ENCODE measurements at places on chromosomes 3 and 15. TPM values are rescaled to one million over a fixed set of nuclear protein-coding genes. Genes with fewer than 3 reads are reported as not detected.

The DYNLT2B gene
- total RNA-seq, result 9.2 TPM

The ATG3 gene
- total RNA-seq, result 109 TPM

The FAM227B gene
- total RNA-seq, result 1.6 TPM

The P2RY14 gene
- total RNA-seq, result not detected

The FOXB1 gene
- total RNA-seq, result not detected

The POTEB gene
- not detected for total RNA-seq

The C3orf22 gene
- not detected for total RNA-seq

The C3orf85 gene
- not detected for total RNA-seq

The STAC gene
- 7.3 TPM for total RNA-seq

The ARHGAP31 gene
- 3.8 TPM for total RNA-seq

The GPR149 gene
- not detected for total RNA-seq

The FBXW12 gene
- not detected for total RNA-seq

The MASP1 gene
- total RNA-seq, result not detected

The B3GALNT1 gene
- not detected for total RNA-seq

The CPLX3 gene
- 0.08 TPM for total RNA-seq

The STAB1 gene
- not detected for total RNA-seq

The AGBL1 gene
- total RNA-seq, result not detected

The SCG5 gene
- 13.6 TPM for total RNA-seq

The SPINT1 gene
- total RNA-seq, result 1.6 TPM

The CHRNA5 gene
- total RNA-seq, result 8.1 TPM

The GNAT1 gene
- total RNA-seq, result not detected

The P2RY13 gene
- total RNA-seq, result not detected

The CHRM5 gene
- not detected for total RNA-seq

The NUSAP1 gene
- total RNA-seq, result 131 TPM

The TF gene
- total RNA-seq, result 0.74 TPM

The CYP1A1 gene
- total RNA-seq, result 3.5 TPM

The RSRC1 gene
- total RNA-seq, result 63.8 TPM

The GABRR3 gene
- not detected for total RNA-seq

The KNG1 gene
- not detected for total RNA-seq

The SRGAP3 gene
- 6.5 TPM for total RNA-seq

The GABRB3 gene
- total RNA-seq, result 7.9 TPM

The CYP11A1 gene
- 2.0 TPM for total RNA-seq

The HHATL gene
- total RNA-seq, result not detected

The PTX3 gene
- 20.6 TPM for total RNA-seq
